ENCODE measurements at places on chromosomes 3 and 15.

GRCh38 chr3:7760718-7761117 lies 740.9 kb upstream of the LMCD1 start:
- DNase-seq = no peak

GRCh38 chr3:123605789-123606234 lies 21.0 kb upstream of the HACD2 start:
- DNase-seq = peak; percentile 19

- DNase-seq = peak; percentile 44
These were observed 39.8 kb downstream of the CD200R1L start for GRCh38 chr3:112806903-112807302.

GRCh38 chr15:39124553-39125171 lies 456.2 kb upstream of the THBS1 start:
- DNase-seq = peak; percentile 36

GRCh38 chr15:89749054-89749453 lies 2.0 kb downstream of the MESP1 start:
- DNase-seq = no peak

GRCh38 chr3:154901278-154901677 lies 178.8 kb upstream of the MME start:
- no peak for DNase-seq

- peak; percentile 67 for DNase-seq
These were observed 901 bp upstream of the CLN6 start for GRCh38 chr15:68230157-68231100.

GRCh38 chr3:10875914-10876313 lies 59.9 kb downstream of the SLC6A11 start:
- no peak for DNase-seq

- DNase-seq = peak; percentile 27
These were observed 25.5 kb downstream of the DPH3 start for GRCh38 chr3:16239086-16239770.

DNA sequence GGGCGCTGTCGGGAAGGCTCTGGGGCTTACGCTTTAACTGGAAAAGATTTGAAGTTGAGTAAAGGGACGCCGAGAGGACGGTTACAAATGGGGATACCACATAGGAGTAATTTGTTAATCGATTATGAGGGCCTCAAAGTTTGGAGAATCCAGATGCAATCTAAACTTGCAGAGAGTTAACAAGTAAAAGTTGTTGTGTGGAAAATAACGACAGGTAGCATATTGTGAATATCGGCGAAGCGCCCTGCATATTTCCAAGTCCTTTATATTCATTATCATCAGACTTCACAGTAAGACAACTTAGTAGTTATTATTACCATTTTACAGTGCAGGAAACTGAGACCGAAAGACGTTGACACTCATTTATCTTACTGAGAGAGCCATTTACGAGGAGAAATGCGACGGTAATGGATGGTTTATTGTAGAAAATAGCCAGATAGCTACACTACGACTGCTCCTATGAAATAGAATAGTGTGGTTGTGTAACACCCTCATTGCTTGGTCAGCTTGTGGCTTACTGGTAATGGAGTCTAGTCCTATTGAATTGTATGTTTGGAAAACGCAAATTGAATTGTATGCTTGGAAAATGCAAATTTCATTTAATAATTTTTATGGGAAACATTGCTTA lies 700 bp downstream of the MKRN2 start:
- DNase-seq = peak; percentile 76

DNA sequence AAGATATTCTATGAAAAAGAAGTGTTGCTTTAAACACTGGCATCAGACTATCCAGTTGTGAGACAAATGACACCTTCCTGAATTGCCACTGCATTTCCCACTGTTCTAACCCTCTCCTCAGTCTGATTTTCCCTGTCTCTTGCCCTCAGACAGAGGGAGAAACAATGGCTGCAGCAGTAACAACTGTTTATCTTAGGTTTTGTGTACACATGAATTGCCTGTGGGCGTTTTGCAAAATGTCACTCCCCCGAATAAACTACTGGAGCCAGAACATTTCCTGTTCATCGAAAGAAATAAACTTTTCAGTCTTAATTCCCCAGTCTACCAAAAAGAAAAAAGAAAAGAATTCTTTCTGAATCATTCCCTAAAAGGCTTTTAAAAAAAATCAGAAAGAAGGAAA lies 155.1 kb downstream of the MAGI1 start:
- no peak for DNase-seq

DNA sequence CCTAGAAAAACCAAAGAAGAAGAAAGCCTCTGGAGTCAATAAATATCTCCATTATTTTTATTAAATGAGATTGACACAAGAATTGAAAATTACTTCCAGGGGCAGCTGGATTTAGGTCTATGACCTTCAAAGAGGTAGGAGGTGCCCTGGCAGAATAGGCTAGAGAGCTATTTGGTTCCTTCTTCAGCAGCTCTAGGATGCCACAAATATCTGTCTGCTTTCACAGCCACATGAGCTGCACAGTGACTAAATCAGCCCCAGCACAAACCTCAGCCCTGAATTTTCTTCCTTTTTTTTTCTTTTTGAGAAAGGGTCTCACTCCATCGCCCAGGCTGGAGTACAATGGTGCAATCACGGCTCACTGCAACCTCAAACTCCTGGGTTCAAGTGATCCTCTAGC lies 223.5 kb downstream of the ABHD5 start:
- DNase-seq = no peak

GRCh38 chr15:73909651-73910050 lies 16.6 kb upstream of the LOXL1 start:
- no peak for DNase-seq

- no peak for DNase-seq
These were observed 25.3 kb downstream of the CHDH start for GRCh38 chr3:53820756-53821580.

DNA sequence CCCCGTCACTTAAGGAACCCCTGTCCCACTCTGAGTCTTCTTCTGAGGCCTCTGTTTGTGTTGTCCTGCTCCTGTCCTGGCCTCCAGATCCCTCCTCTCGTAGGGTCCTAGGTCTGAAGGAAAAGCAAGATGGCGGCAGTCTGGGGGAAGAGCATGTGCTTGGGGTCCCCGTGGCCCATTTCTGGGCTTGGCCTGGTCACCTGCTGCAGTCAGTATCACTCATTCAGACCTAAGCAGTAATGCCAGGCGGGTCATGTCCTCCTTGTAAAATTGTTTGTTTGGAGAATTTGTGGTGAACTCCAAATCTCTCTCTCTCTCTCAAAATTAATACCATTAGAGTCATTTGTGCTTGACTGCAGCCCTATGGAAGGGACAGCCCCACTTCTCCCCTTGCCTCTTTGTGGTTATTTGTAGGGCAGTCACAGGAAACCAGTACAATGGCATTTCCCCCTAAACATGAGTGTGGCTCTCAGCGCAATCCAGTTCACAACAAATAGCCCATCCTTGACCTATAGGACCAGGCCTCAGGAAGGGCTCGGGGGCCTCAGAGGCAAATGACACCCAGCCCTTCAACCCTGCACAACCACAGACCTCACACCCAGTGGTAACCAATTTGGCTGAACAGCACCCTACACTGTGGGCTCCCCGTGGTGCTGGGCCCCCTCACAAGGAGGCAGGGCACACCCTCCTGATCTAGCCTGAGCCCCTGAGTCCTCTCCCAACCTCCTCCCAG lies 173.5 kb downstream of the OR4M2 start:
- DNase-seq = no peak

DNA sequence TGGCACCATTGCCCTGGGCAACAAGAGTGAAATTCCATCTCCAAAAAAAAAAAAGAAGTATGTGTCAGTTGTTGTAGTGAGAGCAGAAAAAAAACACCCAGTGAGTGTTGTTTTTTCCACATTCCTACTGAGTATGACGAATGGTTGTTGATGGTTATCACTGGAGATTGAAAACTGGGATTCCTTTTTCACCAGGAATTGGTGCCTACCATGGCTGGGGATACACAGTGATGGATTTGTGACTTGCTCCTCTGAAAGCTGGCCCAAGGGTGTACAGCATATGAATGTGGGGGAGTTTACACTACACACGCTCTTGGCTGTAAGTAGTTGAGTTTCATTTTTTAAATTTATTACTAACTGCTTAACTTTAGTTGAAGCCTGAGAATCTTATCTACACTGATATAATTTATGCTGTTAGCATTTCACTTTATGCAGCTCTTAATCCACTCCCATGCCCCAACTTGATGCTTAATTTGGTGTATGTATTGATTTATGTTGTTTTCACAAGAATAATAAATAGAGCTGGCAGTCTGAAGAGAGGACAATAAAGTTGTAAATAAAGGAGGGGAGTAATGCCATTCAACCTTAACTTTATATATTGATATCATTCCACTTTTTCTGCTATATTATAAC lies 56.0 kb upstream of the MME start:
- DNase-seq = peak; percentile 48

DNA sequence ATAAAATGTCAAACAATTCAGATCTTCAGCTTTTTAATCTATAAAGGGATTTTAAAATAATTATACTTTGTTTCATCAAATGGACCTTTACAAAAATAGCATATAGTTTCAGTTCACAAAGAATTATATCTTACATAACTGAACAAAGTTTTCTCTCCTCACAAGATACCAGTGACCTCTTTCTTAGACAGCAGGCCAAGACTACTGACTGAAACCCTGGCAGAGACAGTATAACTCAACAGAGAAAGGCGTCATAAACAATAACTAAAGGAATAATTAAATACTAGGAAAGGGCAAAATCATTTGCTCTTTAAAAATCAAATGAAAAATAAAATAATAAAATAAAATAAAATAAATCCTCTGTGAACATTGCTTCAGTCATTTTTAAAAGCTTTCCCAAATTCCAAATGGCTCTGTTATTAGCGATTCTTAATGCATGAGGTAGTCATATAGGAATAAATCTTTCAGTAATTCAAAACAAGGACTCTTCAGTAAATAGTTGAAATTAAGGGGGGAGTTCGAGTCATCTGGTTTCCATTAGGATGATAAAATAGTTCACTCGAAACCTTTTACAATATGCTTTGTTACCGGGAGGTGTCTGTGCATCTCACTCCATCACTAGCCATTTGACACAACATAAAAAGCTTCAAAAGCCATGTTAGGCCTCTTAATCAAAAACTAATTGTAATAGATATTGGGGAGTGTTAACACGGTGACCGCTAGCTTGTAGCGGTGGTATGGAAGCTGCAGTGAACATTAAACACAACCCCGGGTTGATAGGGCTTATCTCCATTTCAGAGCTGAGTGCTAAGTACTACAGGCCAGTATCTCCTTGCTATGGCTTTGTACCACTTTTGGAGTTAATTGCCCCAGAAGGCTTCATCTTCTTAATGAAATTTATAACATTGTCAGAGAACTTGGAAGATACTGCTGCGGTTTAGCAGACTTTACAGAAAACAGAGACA lies 142.9 kb upstream of the NR2F2 start:
- no peak for DNase-seq

GRCh38 chr3:41175365-41175764 lies 23.9 kb upstream of the CTNNB1 start:
- peak; percentile 11 for DNase-seq

DNA sequence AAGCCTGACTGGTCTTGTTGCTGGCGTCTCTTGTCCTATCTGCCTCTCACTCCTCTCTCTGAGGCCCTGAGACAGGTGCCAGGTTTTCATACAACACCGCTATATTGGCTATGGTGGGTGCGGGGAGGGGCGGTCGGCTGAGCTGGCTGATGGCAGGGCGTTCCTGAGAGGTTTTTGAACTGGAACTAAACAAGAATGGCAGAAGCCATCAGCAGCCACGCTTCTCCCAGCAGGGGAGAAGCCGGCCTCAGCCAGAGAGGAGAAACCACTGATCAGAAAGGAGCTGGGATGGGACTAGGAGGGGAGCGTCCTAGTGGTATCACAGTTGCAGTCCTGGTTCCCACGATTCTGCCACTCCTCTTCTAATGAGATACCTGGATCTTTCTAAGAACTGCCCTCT lies 89.9 kb upstream of the PRR23E start:
- no peak for DNase-seq

GRCh38 chr3:34929036-34929435 lies 710.3 kb upstream of the ARPP21 start:
- no peak for DNase-seq

GRCh38 chr15:60077581-60078359 lies 73.7 kb downstream of the FOXB1 start:
- DNase-seq = no peak

DNA sequence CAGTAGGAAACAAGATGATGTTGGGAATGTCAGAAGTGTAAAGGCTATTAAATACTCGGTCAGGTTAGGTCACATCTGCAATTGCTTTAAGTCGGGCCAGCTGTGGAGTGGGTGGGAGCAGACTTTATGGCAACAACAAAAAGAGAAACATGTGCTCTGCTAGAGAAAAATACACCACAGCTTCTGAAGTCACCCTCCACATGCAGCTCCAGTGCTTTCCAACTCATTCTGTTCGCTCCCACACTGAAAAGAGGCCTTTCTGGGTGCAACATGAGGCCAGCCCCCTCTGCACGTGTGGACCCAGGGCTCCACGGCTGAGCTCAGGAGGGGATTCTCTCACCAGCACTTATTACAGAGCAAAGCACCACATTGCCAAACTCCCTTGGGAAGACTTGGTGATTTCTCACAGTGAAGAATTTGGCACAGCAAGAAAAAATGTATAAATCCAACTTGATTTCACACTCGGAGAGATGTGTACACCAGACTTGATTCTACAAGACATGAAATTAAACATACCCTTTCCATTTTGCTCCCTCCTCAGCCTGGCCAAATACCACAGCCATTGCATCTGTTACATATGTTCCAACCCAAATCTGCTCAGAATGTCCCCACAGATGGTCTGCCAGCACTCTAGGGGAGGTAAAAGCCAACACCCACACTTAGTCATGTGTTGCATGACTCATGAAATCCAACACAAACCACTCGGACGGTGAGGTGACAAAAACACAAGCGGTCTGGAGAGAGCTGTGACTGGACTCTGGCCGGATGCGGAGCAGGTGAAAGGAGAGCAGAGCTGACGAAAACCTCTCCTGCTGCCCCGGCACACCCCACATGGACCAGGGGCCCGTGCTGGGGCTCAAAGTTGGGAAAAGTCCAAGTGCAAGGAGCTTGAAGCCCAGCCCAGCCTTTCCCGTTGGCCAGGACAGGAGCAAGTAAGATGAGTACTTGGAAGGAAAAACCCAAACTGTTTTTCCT lies 74.6 kb downstream of the ITGB5 start:
- peak; percentile 97 for DNase-seq

Measured in GM23248 (cell line).